Aorta (tissue), 5 donors: ENCODE measurements at places on chromosomes 16 and 17.

GRCh38 chr16:4904942-4905615 lies 31.9 kb downstream of the PPL start:
- H3K27ac ChIP-seq: no peak overlapping the region
- H3K4me3 ChIP-seq: no peak overlapping the region
- no peaks in the 10 kb centered on the region for H3K27me3 ChIP-seq
- H3K36me3 ChIP-seq: no peaks in the 10 kb centered on the region

DNA sequence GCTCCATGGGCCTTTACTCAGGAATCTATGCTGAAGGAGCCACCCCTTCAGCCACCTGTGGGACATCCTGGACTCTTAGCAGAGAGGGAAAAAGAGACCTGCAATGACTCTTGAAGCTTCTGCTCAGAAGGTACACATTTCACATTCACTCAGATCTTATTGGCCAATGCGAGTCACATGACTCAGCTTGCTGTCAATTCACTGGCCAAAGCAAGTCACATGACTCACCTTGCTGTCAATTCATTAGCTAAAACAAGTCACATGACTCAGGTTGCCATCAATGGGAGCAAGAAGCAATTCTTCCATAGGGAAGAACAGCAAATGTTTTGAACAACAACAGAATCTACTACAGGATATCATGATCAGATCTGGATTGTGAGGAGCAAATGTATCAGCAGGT lies 233.4 kb downstream of the SHISA9 start:
- peaks cover 2% of the 10 kb centered on the region for H3K4me1 ChIP-seq
- no peak overlapping the region for H3K27ac ChIP-seq
- H3K36me3 ChIP-seq: no peaks in the 10 kb centered on the region
- H3K4me3 ChIP-seq: no peak overlapping the region
- no peaks in the 10 kb centered on the region for H3K27me3 ChIP-seq

GRCh38 chr17:82112914-82113311 lies 14.9 kb upstream of the FASN start:
- no peaks in the 10 kb centered on the region for H3K27me3 ChIP-seq
- no peaks in the 10 kb centered on the region for H3K36me3 ChIP-seq
- no peak overlapping the region for H3K27ac ChIP-seq
- no peak for DNase-seq
- no peak overlapping the region for H3K4me3 ChIP-seq

GRCh38 chr17:52419229-52419641 lies 260.7 kb upstream of the CA10 start:
- no peaks in the 10 kb centered on the region for H3K27me3 ChIP-seq
- H3K27ac ChIP-seq: no peak overlapping the region
- peaks cover 2% of the 10 kb centered on the region for H3K4me1 ChIP-seq

GRCh38 chr16:14963281-14964173 lies 11.3 kb upstream of the PDXDC1 start:
- DNase-seq: no peak
- H3K4me1 ChIP-seq: no peaks in the 10 kb centered on the region
- no peak overlapping the region for H3K4me3 ChIP-seq
